ENCODE measurements at places on chromosomes 11 and 22.

DNA sequence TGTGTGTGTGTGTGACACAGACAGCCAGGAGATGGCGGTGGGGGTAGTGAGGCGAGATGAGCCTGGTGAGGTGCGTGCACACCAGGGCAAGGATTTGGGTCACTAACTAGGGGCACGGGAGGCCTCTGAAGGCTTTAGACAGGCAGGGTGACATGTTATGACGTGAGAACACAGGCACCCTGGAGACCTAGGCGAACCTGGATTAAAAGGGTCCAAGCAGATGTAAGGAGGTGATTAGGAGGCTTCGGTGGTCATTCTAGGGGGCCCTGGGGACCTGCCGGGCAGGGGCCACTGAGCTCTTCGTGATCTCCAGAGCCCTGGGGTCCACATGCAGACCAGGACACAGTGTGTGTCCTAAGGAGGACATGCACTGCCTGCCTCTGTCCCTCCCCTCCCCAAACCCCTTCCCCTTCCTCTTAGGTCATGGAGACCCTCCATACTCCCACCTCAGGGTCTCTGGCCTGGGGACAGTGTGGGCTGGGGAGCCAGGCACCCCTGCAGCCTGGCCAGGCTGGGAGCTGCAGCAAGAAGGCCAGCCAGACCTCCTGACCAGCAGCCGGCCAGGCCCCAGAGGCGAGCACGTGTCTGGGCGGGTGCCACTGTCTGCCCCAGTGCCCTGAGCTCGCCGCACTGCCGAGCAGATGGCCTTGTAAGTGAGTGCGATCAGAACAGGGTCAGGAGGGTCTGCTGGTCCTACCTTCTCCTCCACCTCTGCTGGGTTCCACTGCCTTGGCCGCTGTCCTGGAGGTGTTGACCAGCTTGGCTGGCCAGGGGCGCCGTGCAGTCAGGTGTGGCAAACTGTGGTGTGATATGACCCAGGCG lies 32.1 kb downstream of the IFT27 start:
- no peak for DNase-seq

DNA sequence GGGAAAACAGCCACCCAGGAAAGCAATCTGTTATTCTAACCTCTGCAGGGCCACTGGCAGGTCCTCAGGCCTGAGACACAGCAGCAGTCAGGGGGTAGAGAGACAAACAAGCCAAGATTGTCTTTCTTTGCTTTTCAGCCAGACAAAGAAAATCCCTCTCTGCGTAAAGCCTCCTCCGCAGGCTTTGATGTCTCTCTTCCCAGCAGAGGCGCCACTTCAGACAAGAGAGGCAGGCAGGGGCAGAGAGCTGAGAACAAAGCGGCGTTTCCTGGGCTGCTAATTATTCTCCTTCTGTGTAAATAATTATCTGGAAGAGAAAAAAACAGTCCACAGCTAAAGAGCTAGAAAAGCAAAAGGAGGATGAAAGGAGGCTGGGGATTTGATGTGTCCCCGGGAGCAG lies 102.7 kb upstream of the SEZ6L start:
- no peak for DNase-seq

DNA sequence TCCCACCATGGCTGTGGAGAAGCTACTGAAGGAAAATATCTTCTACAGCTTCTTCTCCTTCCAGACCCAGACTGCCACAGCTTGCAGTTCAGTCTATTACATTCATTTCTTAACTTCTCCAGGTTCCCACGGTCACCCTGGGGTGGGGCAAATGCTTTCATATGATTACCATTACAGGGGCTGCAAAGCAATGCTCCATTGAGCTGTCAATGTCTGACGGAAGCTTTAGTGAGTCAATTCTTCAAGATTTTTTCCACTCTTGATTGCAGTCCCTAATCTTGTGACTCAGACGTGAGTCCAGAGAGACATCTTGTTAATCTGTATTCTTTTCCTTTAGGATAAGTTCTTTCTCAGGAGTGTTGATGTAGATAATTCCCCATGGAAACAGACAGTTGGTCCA lies 233.4 kb upstream of the DDI1 start:
- DNase-seq = no peak

DNA sequence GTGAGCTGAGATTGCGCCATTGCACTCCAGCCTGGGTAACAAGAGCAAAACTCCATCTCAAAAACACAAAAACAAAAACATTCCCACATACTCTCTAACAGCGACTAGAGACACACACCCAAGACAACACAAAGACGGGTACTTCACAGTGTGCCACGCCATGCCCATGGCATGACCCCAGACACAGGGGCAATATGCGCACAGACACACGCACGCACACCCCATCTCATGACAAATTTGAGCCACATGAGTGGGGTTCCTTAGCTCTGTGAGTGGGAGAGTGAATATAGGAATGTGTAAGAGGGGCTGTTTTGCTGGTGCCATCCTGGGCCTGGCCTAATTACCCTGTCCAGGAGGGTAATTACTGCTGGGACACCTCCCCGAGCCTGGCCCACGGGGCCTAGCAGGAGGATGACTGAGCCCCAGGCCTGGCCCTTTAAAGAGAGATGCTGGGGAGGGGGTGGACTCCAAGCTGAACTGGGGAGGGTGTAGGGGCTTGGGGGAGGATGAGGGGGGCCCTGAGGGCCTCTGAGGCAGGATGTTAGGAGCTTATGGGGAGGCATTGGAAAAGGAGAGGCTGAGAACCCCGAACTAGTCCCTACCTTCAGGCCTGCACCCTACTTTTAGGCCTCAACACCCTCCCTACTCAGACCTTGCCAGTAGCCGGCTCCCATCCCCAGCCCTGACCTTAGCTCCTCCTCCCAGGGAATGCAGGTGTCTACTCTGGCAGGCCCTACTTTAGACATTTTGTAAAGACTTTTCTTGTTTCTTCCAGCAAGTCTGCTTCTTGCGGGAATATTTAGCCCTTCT lies 1.5 kb downstream of the LTBP3 start:
- no peak for DNase-seq

DNA sequence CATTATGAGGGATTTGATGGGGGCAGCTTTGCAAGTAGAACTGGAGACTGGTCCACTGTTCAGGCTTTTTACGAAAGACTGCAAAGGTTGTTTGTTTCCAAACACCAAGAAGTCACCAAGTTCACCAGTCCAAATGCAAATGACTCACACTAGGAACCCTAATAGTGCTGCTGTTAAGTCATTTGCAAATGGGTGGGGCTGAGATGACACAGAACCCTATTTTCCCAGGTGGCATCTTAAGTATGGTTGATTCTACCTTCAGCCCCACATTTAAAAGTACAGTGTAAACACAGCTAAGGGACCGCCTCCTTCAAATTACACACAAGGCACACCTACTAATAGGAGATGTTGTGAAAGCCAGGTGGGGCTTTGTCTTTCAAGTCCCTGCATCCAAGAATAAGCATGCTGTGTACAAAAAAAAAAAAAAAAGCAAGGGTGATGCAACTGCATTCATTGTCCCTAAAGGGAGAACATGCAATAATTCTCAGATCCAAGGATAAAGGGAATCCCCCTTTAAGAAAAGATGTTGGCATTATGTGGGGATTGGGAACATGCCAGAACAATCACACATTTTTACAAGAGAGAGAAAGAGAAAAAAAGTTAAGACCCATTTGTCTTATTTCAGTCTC lies 27.3 kb downstream of the BDNF start:
- DNase-seq = no peak

GRCh38 chr11:101914341-101914737 lies 471 bp upstream of the CEP126 start:
- DNase-seq = no peak

- no peak for DNase-seq
Observed at GRCh38 chr11:76588455-76589325, 81.9 kb downstream of the LRRC32 start.

DNA sequence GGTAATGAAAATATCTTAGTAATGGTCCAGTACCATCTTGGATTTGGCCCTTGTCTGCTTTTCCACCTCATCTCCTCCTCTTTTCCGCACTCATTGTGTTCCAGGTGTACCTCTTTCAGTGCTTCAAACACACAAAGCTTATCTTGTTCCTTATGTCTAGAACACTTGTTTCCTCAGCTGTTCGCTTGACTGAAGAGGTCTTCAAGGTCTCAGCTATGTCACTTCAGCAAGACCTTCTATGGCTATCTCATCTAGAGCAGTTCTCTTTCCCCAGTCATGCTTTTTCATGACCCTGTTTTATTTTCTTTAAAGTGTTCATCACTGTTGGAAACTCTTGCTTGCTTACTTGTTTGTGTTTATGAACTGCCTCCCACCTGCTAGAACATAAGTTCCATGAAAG lies 47.4 kb downstream of the UVRAG start:
- no peak for DNase-seq

DNA sequence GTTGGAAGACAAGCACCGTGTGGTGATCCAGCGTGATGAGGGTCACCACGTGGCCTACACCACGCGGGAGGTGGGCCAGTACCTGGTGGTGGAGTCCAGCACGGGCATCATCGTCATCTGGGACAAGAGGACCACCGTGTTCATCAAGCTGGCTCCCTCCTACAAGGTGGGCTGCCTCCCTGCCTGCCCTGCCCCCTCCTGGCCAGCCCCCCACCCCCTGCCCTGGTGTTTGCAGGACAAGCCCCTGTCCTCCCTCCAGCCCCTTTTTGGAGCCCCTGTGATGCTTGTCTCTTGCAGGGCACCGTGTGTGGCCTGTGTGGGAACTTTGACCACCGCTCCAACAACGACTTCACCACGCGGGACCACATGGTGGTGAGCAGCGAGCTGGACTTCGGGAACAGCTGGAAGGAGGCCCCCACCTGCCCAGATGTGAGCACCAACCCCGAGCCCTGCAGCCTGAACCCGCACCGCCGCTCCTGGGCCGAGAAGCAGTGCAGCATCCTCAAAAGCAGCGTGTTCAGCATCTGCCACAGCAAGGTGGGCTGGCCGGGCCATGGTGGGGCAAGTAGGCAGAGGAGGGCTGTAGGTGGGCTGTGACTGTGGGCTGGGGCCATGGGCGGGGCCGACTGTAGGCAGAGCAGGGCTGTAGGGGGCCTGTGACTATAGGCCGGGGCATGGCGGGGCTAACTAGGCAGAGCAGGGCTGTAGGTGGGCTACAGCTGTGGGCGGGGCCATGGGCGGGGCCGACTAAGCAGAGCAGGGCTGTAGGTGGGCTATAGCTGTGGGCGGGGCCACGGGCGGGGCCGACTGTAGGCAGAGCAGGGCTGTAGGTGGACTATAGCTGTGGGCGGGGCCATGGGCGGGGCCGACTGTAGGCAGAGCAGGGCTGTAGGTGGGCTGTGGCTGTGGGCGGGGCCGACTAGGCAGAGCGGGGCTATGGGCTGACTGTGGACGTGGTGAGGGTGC lies 13.6 kb downstream of the MUC2 start:
- no peak for DNase-seq

DNA sequence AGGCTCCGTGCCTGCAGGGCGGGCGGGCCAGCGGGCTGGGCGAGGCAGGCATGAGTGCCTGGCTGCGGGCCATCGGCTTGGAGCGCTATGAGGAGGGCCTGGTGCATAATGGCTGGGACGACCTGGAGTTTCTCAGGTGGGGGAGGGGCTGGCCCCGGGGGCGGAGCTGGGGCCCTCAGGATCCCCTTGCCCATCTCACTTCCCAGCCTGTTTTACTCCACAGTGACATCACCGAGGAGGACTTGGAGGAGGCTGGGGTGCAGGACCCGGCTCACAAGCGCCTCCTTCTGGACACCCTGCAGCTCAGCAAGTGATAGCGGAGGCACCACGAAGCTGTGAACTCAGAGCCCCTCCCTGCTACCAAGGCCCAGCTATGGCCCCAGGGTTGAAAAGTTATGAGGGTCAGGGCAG lies 5.9 kb downstream of the PHOX2A start:
- no peak for DNase-seq

- no peak for DNase-seq
Observed at GRCh38 chr11:17275400-17276235, 921 bp upstream of the NUCB2 start.

DNA sequence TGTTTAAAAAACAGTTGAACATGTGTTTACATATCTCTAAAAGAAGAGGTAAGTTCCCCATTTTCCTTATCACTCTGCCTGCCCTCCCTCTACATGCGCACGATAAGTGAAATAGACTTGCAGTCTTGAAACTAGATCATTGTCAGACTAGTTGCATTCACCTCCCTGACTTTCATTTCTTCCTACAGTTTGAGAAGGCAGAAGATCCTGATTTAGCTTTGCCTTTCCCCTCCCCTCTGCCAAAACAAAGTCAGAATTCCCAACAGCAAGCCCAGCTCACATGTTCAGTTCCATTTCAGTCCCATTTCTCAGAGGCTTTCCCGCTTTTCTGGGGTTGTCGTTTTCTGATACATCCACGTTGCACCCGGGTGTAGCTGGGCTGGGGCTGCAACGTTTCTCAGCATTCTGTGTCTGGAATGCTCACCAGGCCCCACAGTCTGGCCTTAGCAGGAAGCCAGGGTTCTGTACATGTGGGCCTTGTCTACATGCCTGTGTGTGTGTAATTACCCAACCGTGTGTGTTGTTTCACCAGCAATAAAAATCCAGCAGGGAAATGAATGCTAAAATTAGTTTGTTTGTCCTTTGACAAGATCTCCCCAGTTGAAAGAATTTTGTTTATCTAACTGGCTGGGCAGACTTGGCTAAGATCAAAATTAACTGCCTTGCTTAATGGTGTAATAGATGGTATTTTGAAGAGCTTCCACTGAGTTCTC lies 179.2 kb downstream of the DBX1 start:
- DNase-seq = no peak

GRCh38 chr22:50282361-50283155 lies 12.4 kb upstream of the MAPK11 start:
- no peak for DNase-seq

DNA sequence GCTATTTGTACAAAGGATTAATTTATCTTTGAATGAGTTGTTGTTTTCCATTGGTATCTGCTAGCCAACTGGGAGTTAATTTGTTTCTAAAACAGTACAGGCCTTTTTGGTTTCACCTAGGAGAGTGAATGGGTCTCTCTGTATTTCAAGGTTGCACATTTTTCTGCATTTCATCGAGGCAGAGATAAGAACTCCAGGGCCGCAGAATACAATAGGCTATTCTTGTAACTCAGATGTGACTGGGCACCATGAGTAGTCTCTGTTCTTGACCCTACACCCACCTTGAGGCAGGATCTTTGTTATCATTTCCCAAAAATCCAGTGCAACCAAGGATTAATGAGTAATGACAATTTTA lies 51.7 kb upstream of the OR9Q1 start:
- DNase-seq = no peak

Measured in stimulated activated CD8-positive, alpha-beta memory T cell treated with anti-CD3 and anti-CD28 coated beads, Interleukin-15, amount 100 ng/mL, for 24 hours (primary cell).